ENCODE measurements at places on chromosomes 5 and 9. TPM values are rescaled to one million over a fixed set of nuclear protein-coding genes. Genes with fewer than 3 reads are reported as not detected.
A peak's percentile ranks its signal among the peaks of the same experiment; 100 is the strongest.

DNA sequence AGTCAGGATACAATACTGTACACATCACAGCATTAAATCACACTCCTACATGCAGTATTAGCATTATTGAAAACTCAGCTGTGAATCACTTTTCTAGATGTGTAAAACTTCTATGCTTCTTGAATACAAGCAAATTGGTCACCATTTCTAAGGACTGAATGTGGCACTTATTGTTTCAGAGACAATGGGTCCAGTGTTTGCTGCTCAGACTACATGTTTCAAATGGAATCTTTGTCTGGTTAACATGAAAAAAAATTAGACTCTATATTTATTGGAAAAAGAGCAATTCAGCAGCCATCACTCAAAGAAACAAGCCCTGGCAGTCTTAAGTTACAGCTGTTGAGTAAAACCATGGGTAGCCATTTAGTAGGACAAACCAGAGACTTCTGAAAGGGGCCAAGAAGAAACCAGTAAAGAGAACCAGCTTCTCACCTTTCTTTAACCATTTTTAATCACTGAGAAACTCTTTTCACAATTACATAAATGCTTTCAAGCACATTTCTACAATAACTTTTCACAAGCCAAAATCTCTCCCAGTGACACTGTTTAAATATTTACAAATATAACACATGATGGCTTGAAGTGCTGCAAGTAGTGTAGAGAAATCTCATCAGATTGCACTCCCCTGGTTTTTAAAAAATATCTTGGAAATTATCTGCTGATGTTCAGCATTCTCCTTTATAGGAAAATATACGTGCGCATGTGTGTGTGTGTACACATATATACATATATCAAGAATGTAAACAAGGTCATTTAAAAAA lies 35.2 kb downstream of the OR2K2 start:
- no peak overlapping the region for H3K27ac ChIP-seq
- no peak for DNase-seq
- no peaks in the 10 kb centered on the region for H3K36me3 ChIP-seq
- H3K4me3 ChIP-seq = no peak overlapping the region

DNA sequence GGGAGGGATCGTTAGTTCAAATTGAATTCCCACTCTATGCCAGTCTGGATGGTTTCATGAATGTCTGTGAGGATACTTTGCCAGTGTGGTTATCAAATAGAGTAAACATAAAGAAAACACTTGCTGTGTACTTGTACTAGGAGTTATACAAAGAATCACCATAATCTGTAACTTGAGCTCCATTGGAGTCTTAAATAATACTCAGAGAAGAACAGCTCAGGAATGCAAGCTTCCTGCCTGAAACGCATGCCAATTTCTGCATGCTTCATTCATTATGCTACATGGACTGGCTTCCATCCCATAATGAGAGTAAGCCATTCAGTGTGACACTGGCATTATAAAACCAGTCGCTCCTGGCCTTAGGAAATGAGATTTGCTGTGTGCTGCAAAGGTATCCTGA lies 351.4 kb downstream of the SEMA5A start:
- no peak overlapping the region for H3K4me3 ChIP-seq
- no peaks in the 10 kb centered on the region for H3K4me1 ChIP-seq
- H3K27me3 ChIP-seq = no peaks in the 10 kb centered on the region
- H3K36me3 ChIP-seq = no peaks in the 10 kb centered on the region

- no peak overlapping the region for H3K27ac ChIP-seq
- no peaks in the 10 kb centered on the region for H3K27me3 ChIP-seq
- no peak for DNase-seq
- no peak overlapping the region for H3K4me3 ChIP-seq
- H3K36me3 ChIP-seq = peaks cover 30% of the 10 kb centered on the region
Measured at GRCh38 chr5:119131530-119132304, 60.8 kb downstream of the DMXL1 start.

DNA sequence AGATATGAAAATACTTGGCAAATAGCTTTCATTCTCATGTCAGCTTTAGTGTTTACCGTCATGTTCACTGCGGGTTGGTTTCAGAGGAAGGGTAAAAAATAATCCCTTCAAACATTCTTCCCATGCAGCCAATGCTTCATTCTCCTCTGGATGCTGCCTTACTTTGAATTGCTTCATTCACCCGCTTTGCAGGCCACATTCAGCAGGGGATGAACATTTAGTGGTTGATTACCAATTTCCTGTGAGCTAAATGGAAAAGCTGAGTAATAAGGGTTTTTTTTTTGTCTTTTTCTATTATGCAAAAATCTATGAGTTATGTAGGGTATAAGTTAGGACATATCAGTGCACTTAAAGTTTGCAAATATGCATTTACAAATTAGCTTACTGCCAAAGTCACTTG lies 96.3 kb upstream of the MEF2C start:
- H3K27me3 ChIP-seq = no peaks in the 10 kb centered on the region
- no peaks in the 10 kb centered on the region for H3K4me1 ChIP-seq
- H3K4me3 ChIP-seq = no peak overlapping the region
- peak; percentile 2 for DNase-seq
- no peak overlapping the region for H3K27ac ChIP-seq

DNA sequence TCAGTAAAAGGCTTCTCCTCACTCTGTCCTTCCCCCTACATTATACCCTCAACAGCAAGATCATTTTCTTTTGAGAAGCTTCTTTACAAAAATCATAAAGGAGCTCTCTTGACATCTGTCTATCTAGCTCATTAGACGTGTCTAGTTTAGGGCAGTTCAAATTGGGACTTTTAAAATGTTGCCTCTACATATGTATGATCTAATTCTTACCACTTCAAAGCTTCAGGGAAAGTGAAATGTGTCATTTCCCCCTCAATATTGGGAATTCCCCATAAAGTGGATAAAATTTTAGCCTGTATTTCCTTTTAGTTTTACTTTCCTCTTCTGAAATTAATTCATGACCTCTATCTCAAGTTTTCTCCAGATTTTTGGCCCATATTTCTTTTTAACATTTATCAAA lies 323.7 kb downstream of the ARRDC3 start:
- DNase-seq = peak; percentile 1
- H3K27ac ChIP-seq = no peak overlapping the region
- H3K4me3 ChIP-seq = no peak overlapping the region
- H3K36me3 ChIP-seq = no peaks in the 10 kb centered on the region

DNA sequence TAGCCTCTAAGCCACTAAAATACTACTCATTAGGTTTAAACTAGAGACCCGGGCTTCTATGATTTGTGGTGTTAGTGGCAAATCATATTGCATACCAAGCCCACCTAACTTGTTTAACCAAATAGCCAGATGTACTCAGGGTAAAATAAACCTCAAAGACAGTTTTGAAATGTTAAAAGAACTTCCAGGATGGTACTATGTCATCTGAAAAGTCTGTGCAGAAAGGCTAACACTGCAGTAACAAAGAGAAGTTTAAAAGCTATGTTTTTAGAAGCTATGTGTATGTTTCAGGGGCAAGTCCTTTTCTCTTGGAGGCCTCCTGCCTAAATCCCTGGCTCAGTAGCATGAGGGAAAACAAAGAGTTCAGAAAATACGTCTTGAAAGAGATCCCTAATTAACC lies 84.9 kb upstream of the IL7R start:
- no peaks in the 10 kb centered on the region for H3K36me3 ChIP-seq
- H3K27ac ChIP-seq = no peak overlapping the region
- H3K4me3 ChIP-seq = no peak overlapping the region
- H3K27me3 ChIP-seq = peaks cover 3% of the 10 kb centered on the region

DNA sequence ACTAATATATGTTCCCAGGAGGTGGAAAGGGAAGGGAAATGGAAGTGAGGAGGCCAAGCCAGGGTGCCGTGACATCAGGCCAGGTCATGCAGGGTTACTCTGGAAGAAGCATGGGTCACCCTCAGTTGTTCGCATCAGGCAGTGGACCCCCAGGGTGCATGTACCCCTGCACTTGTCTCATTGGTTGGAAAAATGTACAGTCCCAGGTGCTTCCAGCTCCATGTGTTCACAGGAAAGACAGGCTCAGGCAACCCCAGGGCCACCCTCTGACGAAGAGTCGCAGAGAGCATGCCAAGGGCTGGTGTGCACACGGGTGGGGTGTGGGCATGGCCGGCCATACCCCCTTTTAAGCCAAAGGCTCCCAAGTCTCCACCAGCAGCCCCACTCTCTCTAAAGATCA lies 208.9 kb downstream of the AOPEP start:
- DNase-seq = no peak
- H3K27me3 ChIP-seq = no peaks in the 10 kb centered on the region
- H3K4me3 ChIP-seq = no peak overlapping the region
- no peaks in the 10 kb centered on the region for H3K4me1 ChIP-seq
- H3K27ac ChIP-seq = no peak overlapping the region
- no peaks in the 10 kb centered on the region for H3K36me3 ChIP-seq

DNA sequence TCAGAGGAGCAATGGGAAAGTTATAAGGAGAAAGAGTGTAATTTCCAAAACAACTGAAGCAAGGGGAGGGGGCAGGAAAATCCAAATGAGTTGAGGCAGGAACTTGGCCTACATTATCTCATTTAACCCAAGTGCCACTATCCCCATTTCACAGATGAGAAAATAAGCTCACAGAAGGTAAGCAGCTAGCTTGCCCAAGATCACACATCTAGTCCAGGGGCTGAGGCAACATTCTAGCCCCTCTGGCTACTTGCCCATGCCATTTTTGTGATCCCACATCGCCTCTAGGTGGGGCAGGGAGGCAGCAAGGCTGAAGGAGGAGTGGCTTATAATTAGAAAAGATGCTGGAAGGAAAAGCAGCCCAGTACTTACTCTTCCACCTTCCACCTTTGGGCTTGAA lies 2.6 kb upstream of the PSIP1 start:
- H3K4me3 ChIP-seq = no peak overlapping the region
- H3K36me3 ChIP-seq = peaks cover 6% of the 10 kb centered on the region
- peaks cover 33% of the 10 kb centered on the region for H3K4me1 ChIP-seq
- no peak for DNase-seq

DNA sequence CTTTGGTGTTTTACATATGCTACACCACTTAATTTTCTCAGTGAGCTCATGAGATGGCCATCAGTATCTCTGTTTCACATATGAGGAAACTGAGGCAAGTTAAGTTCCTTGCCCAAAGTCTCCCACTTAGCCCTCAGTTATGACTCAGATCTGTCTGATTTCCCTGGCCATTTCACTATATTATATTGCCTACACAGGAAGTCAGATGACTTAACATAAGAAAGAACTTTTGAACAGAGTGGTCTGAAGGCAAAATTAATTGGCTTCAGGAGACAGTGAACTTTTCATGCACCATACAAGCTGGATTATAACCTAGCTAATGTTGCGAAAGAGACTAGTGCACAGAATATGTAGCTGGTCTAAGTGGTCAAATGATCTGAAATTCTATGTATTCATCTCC lies 221.6 kb downstream of the NFIB start:
- no peak overlapping the region for H3K4me3 ChIP-seq
- H3K27me3 ChIP-seq = no peaks in the 10 kb centered on the region
- H3K4me1 ChIP-seq = no peaks in the 10 kb centered on the region
- no peak overlapping the region for H3K27ac ChIP-seq
- no peak for DNase-seq

DNA sequence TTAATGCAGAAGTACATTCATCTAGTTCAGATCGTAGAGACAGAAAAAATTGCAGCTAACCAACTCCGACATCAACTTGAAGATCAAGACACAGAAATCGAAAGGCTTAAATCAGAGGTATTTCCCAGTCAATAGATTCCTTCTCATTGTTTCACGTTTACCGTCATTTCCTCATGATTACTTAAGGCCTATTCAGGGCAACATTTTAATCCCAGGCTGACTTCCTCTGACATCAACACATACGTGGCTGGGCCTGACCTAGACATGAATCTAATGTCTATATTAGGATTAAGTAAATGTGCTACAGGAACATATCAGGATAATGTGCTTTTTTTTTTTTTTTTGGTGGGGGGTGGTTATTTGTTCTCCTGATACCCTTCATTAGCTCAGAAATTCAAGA lies 107.9 kb downstream of the RASGRF2 start:
- DNase-seq = no peak
- no peaks in the 10 kb centered on the region for H3K4me1 ChIP-seq
- no peak overlapping the region for H3K4me3 ChIP-seq

DNA sequence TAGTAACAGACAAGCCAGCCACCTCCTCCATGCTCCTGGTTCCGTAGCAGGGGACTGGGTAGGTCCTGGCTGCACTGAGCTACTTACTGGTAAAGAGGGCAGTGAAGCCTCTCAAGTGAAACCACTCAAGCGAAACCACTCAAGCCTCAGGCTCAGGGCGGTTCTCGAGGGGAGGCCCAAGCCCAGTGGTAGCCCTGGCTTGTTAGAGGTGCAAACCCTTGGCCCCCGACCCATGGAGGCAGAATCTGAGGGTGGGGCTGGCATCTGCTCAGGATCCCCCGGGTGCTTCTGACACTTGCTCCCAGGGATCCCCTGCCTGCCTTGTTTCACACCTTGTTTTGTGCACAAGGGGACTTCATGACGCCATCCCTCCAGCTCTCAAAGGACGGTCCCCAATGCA lies 76.5 kb upstream of the OLFM1 start:
- H3K36me3 ChIP-seq = no peaks in the 10 kb centered on the region
- DNase-seq = no peak
- no peak overlapping the region for H3K27ac ChIP-seq

DNA sequence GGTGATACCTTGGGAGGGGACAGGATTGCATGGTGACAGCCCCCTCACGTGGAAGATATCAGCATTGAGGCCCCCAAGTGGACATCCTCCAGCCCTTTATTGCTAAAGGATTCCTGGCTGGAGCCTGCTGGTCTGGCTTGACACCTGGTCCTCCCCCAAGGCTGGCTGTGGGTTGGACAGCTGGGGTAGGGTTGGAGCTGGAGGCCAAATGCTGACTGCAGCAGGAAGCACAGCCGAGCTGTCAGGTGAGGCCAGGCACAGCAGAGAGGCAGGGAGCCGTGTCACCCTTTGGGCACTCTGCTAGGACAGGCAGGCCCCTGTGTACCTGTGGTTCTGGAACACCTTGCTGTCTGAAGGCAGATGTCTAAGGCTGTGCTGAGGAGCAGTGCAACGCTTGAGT lies 2.2 kb downstream of the CACFD1 start:
- H3K27ac ChIP-seq = no peak overlapping the region
- no peak for DNase-seq
- H3K36me3 ChIP-seq = no peaks in the 10 kb centered on the region
- peaks cover 16% of the 10 kb centered on the region for H3K4me1 ChIP-seq
- no peak overlapping the region for H3K4me3 ChIP-seq
- no peaks in the 10 kb centered on the region for H3K27me3 ChIP-seq

Gene SLC27A6
- total RNA-seq = not detected

Gene RASGRF2
- 10.3 TPM for total RNA-seq

Gene GDNF
- not detected for total RNA-seq

Gene WDR36
- 24.4 TPM for total RNA-seq

Gene TRAF1
- total RNA-seq = 167 TPM

Gene CYSRT1
- total RNA-seq = not detected

Gene AGXT2
- total RNA-seq = not detected
